ENCODE measurements at places on chromosomes 4 and X. TPM values are rescaled to one million over a fixed set of nuclear protein-coding genes. Genes with fewer than 3 reads are reported as not detected.

MAGEA2B gene
- polyA plus RNA-seq = not detected

CSAG1 gene
- 0.86 TPM for polyA plus RNA-seq

DHX15 gene
- polyA plus RNA-seq = 126 TPM

AFM gene
- not detected for polyA plus RNA-seq

ANXA3 gene
- polyA plus RNA-seq = 1.5 TPM
